NCI-H187 treated with DMSO at 0.1 percent for 48 hours (cell line): ENCODE measurements at places on chromosomes 3 and 15.
A peak's percentile ranks its signal among the peaks of the same experiment; 100 is the strongest.

- DNase-seq: no peak
These were observed 39.9 kb upstream of the MB21D2 start for GRCh38 chr3:192957441-192958021.

DNA sequence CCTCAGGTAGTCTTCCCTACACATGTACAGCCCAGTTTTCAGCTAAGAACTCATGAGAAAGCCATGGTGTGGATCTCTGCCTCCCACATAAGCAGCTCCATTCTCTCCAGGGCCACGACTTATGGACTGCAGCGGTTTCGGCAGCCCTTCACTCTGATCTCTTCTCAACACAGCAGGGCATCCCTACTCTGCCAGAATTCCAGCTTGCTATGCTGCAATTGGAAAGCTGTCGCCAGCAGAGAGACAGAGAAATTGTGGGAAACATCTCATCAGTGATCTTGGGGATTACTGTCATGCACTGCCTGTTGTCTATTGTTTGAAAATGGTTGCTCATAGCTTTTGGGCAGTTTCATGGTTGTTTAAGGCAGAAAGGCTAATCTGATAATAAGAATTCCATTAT is 11.9 kb upstream of the BLM start:
- no peak for DNase-seq

DNA sequence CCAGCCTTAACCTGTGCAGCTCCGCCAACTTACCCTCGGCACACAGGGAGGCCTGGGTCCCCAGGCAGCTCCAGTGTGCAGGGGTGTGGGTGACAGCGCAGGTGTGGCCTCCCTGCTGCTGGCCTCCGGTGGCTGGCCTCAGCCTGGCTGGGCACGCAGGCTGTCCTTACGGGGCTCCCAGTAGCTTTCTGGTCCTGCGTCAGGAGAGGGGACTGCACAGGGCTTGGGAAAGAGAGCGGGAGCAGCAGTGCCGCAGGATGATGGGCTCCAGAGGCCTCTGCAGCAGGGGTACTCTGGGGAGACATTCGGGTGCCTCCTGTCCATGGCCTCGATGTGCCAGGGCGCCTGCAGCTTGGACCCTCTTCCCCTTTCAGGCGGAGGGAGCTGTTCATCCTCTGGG is 9.4 kb downstream of the APBA2 start:
- DNase-seq: no peak

GRCh38 chr3:111253733-111254132 is 182.1 kb downstream of the NECTIN3 start:
- DNase-seq: no peak

DNA sequence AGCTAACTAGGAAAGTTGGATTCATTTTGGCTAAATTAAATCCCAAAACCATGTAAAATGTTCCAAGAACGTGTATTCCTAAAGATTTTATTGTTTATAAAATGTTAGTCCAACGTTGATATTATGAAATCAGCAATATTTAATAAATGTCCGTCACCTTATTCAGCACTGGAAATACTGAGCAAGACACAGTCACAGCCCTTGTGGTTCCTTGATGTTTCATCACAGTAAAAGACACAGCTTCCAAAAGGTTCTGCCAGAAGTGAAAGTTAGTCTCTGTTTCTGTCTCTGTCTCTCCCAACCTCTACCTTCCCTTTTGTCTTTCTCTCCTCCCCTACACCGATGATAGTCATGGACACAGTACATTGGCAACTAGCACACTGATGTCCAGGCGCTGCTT is 82.2 kb upstream of the BOC start:
- DNase-seq: no peak

DNA sequence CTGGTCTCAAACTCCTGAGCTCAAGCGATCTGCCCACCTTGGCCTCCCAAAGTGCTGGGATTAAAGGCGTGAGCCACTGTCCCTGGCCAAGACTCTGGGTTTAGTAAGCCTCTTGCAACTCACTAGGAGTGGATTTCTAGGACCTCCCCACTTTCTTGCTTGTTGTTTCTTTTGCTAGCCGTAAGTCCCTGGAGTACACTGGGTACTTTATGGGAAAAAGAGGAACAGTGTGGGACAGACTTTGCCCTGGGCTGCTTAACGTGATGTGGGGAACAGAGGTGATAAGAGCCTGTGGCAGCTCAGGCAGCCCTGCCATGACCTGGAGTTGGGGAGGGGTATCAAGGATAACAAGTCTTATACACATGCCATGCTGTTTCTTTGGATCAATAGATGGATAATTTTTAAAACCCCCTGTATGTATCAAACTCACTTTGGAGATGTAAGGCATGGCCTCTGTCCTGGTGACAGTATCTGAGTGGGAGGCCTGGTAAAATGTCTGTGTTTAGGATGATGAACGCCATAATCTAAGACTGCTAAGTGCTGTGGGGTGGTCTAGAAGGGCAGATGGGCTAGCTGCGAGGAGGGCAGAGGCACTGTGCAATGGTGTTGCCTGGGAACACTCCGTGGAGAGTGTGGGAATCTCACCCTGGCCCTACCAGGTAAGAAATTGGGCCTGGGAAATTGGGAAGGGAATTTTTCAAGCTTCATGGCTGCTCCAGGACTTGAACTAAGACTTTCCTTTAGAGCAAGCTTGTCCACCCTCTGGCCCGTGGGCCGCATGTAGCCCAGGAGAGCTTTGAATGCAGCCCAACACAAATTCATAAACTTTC is 54.8 kb downstream of the SMAD3 start:
- DNase-seq: no peak

GRCh38 chr3:95627697-95628096 is 1186.7 kb upstream of the EPHA6 start:
- DNase-seq: no peak

GRCh38 chr15:101438482-101439284 is 50.8 kb downstream of the PCSK6 start:
- DNase-seq: no peak

DNA sequence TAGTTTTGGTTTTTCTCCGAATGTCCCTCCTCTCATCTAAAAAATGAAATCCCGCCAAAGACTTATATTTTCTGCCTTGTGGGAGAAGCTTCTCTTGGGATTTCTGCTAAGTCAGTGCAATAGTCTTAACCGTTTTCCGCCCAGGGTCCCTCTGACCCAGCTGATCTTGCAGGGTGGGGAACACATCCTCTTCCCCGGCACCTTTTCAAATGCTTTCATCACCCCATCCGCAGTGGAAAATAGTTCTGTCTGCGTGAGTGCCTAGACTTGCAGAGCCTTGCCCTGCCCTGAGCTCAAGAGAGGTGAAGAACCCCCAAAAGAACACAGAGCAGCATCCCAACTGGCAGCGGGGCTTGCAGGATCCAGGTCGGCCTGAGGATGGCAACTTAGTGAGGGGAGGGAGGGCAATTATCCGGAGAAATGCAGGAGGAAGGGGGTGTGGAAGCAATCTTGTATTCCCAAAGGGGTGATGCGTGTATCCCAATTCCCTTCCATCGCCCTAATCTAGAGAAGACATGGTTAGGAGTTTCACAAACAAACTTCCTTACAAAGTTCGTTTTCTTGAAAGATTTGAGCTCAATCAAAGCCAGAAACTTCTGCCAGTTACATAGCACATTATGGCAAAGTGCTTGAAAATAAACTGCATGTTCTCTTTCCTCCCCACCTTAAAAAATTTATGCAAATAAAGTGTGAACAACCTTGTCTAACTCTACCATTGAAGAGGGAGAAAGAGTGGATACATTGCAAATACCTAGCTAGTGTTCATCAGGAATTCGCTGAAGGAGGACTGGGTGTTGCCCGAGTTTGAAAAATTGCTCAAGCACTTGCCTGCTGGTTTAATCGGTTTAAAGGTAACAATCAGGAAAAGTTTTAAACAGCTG is 79.9 kb downstream of the NR2F2 start:
- no peak for DNase-seq

- DNase-seq: no peak
These were observed 239.4 kb downstream of the CHST2 start for GRCh38 chr3:143358793-143359491.

GRCh38 chr3:125622381-125622791 is 27.1 kb upstream of the OSBPL11 start:
- DNase-seq: no peak

DNA sequence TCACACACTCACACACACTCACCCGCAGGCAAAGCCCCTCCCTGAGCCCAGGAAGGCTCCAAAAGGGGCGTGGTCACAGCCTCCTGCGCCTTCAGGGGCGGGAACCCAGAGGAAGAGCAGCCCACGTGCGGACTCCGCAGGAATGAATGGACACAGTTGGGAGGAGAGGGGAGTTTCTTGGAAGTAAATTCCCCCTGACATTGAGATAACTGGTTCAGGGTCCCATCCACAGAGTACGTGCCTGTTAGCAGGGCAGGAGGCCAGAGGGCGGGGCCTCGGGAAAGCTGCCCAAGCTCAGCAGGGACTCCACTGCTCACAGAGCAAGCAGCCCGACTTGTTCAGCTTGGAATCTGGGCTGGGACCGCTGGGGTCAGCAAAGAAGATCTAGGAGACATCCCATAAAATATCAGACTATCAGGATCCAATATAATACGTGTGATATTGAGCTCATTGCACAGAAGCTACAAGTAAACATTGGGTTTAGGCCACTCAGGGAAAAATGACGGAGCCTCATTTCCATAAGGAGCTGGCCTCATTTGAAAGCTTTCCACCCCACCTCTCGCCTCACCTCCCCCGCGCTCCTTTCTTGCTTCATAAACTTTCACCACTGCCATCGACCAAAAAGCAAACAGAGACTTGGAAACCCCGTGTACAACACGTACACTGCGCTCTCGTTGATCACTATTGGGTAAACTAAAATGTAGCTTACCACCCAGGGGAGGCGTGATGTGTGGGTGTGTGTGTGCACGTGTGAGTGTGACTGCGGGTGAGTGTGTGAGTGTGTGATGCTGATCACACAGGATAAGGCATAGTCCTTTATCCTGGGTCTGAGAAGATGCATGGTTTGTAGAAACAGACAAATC is 36.0 kb downstream of the TM2D3 start:
- peak; percentile 16 for DNase-seq

DNA sequence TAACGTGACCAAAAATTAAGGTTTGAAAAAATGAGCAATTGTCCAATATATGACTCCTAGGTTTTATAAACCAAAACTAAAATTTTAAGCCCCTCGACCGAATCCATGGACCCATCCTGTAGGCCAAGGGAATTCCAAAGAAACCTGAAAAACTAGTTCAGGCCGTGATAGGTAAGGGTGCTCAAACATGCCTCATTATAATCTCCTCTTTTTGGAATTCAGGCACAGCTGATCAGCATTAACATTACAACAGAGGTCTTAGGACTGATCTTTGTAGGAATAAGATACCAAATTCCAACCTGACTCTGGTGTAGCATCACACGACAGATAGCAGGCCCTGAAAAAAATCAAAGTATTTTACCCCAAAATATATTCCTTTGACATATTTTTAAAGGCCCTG is 155.7 kb downstream of the NEK10 start:
- DNase-seq: no peak

GRCh38 chr3:12299026-12299425 is 10.2 kb downstream of the PPARG start:
- no peak for DNase-seq
